Central memory CD8-positive, alpha-beta T cell (primary cell): ENCODE measurements at places on chromosomes 5 and 9.

DNA sequence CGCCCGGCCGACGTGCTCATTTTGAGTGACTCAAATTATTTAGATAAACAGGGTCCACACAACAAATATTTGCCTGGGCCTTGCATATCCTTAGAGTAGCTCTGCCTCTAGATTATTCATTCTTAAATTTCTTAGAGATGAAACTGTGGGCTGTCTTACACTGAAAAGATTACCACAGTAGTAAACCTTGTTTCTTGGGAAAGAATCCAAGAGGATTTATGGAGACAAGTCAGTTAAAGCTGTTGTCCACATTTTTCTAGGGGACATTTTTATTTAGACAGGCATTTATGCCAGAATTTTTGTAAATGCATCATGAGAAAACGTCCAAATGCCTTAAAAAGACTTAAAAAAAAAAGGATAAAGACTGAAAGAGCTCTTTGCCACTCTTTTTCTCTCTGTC is 32.6 kb upstream of the RANBP3L start:
- DNase-seq, result no peak

DNA sequence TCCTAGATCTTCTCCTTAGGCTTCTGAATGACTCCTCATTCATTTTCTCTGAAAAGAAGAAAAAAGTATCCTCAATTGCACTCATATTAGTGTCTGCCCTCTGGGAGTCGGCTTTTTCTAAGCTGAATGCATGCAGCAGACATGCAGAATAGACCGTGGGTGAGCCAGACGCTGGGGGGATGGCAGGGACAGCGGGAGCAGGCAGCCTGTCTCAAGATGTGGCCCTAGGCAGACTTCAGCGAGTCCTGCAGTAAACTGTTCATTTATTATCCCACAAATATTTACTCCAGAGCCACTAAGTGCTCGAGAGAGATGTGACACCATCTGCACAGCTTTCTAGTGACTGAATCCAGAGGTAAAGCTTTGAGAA is 164.9 kb upstream of the RAI14 start:
- no peak for DNase-seq

DNA sequence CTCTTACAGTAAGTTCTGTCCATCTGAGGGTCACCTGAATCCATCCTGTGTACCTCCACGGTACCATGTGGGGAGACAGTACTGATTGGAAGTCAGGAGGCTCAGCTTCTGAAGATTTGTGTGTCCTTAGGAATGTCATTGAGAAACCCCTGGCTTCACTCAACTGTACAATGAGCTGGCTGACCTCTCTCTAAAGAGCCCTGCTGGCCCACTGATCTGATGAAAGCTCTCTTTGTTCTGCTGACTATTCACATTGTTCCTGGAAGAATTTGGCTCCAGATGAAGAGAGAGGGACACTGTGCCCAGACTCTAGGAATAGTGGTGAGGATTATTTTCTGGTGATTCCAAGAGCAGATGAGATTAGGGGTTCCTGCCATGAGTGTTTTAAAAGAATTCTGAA is 141.2 kb downstream of the LURAP1L start:
- no peak for DNase-seq

- no peak for DNase-seq
Measured at GRCh38 chr9:136119061-136119882, 597 bp upstream of the TMEM250 start.

- no peak for DNase-seq
Measured at GRCh38 chr5:1830571-1831228, 29.5 kb downstream of the NDUFS6 start.

DNA sequence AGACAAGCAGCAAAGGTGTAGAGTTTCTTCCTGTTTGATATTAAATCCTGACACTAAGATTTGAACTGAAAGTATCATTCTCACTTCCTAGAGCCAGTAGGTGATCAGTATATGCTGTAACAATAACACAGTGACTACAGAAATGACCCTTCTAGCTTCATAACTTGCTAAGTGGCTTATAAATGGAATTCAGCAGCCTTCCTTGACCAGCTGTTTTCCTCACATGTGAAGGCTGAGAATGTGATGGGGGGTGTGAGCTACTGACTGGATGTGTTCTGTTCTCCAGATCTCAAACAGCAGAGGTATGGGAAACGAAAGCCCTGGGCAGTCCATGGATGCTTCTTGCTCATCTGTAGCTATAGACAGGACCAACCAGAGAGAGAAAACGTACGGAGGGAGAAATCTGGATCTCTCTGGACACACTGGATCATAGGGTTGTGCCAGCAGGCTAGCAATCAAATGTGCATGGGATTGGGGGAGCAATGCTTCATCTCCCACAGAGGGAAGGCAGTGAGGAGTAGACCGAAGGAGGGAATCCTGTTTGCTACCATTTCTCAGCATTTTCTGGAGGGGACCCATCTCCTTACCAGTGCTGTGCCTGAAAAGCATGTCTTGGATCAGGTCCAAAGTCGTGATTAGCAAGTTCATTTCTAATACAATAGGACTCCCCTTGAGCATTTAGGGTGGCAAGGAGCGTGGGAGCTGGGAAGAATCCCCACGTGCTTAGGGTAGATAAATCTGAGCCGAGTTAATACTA is 39.4 kb downstream of the TNFAIP8 start:
- no peak for DNase-seq

GRCh38 chr9:89467278-89467625 is 30.7 kb downstream of the SEMA4D start:
- no peak for DNase-seq

GRCh38 chr9:119802133-119802532 is 432.9 kb upstream of the BRINP1 start:
- DNase-seq, result no peak

DNA sequence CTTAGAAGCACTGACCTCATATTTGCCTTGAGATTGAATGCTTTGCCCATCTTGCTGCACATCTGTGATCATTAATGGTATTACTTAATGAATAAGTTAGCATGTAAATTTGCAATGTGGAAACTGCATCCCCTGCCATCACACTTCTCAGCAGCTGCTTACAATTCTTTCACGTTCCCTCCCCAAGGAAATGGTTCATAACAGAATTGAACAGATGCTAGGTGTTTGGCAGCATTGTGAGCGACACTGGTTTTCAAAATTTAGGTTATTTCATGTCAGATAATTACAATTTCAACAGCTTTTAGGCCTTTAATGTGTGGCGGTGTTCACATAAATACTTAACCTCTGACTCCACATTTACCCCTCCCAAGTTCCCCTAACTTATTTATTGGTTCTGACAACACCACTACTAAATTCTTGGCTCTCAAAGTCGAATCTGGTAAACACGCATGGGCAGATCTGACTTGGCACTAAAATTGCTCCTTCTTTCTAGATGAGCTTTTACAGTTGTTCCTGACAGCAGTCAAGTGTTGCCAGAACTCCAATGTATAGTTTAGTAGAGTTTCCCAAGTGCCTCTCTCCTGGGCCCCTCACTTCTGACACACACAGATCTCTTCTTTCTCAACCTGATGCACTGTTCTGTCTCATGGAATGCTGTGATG is 46.8 kb downstream of the SLC1A3 start:
- no peak for DNase-seq

- DNase-seq, result no peak
Measured at GRCh38 chr5:114176356-114176755, 185.5 kb upstream of the KCNN2 start.

DNA sequence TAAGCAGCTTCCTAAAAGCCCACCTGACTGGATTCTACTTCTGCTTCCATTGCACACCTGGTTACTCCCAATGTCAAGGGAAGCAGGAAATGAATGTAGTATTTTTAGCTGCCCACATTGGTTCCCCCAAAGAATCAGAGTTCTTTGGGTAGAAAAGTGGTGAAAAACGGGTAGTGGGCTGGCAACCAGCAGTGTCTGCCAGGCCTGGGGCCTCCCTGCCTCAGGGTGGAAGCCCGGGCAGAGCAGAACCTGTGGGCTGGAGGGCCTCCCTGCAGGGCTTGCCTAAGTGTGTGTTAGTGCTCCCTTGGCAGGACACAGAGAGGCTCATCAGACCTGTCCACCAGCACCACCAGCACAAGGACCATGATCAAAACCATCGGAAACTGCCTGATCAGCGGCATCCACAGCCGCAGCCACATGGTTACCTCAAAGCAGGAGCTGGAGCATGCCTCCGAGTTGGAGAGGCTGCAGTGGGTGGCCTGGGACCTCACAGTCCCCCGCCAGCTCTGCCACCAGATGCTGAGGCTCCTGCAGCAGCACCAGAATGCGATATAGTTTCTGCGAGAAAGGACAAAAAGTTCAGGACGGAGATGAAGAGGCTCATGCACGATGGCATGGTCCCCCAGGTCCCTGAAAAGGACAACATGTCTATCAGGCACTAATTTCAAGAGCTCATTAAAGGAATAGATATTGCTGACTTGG is 72.2 kb downstream of the PTPDC1 start:
- DNase-seq, result no peak
